ENCODE measurements at places on chromosomes 16 and 17.
A peak's percentile ranks its signal among the peaks of the same experiment; 100 is the strongest.

DNA sequence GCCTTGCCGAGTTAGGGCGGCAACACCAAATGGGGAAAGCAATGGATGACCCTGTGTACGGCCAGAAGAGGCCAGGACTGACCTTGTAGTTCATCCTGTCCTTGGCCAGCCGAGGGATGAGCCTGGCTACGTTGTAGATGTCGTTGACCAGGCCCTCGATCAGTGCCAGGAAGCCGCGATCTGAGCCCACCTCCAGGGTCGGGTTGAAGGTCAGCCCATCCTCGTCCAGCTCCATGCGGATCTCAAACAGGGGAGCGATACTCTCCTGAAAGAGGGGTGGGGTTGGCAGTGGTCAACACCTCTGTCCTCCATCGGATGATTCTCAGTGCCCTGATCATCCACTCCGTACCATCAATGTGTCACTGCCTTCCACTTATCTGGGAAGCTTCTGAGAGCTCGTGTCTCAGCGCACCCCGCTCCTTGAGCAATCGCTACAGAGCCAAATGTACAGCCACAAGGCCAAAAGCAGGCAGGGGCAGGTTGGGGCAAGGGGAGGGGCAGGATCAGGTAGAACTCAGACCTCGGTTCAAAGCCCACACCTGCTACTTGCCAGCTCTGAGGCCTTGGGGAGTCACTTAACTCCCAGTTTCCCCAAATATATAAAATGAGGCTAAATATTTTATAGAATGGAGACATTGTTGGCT lies 39.9 kb downstream of the DNAH17 start:
- DNase-seq: no peak

DNA sequence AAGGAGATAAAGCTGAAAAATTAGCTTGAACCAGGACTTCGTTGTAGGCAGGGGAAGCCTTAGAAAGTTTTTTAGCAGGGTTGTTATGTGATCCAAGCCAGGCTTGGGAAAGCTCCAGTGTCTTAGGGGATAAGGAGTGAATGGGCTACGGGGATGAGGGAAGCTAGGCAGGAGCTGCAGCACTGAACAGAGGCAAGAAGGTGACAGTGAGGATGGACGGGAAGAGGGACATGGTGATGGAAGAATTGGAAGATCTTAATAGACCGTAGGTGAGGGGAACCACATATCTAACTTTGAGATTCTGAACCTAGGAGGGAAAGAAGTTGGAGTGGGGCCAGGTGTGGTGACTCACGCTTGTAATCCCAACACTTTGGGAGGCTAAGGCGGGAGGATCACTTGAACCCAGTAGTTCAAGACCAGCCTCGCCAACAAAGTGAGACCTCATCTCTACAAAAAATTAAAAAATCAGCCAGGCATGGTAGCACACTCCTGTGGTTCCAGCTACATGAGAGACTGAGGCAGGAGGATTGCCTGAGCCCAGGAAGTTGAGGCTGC lies 3.2 kb downstream of the RHBDL3 start:
- DNase-seq: no peak

DNA sequence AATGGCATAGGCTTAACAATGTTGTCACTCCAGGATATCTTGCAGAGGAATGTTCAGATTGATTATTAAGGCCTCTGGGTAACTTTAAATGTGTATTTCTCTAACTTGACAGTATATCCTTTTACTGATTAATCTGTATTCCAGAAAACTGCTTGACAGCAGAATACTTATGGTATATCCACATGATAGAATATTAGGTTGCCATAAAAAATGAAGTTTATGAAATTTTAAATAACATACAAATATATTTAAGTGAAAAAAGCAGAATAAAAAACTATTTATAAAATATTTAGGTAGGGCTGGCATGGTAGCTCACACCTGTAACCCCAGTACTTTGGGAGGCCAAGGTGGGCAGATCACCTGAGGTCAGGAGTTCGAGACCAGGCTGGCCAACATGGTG lies 106.7 kb downstream of the TRIM37 start:
- DNase-seq: no peak

DNA sequence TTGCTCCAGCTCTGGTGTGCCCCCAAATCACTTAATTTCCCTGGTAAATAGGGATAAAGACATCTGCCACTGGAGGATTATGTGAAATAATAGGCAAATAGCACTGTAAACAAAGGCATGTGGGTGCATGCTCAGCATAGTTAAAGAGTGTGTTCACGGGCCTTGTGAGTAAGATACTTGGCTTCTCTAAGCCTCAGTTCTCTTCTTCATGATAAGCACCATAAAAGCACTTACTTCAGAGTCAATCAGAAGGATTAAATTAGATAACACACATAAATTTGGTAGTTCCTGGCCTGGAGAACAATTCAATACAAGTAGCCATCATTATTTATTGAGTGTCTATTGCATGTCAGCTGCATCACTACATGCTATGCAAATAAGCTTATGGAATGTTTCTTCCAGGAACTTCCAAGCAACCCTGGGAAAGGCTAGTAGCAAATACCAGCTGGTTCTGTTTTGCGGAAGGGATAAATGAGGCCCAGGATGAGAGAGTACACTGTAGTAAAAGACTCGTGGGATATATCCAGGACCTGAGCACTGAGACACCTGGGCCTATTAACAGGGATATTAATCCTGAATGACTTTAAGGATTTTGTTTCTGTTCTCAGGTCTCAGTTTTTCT lies 14.5 kb downstream of the CCL11 start:
- DNase-seq: no peak

- DNase-seq: no peak
Observed at GRCh38 chr16:28318042-28318744, 25.9 kb downstream of the SBK1 start.

- DNase-seq: no peak
Observed at GRCh38 chr17:66537502-66537901, 235.1 kb downstream of the PRKCA start.

DNA sequence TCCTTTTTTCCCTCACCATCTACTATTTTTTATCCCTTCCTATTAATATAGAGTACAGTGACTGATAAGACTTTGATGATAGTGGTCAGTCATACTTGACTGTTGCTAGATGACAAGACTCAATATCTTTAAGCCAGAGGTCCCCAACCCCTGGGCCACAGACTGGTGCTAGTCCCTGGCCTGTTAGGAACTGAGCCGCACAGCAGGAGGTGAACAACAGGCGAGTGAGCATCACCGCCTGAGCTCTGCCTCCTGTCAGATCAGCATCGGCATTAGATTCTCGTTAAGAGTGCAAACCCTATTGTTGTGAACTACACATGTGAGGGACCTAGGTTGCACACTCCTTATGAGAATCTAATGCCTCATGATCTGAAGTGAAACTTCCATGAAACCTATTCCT lies 341.3 kb downstream of the BCAS3 start:
- DNase-seq: no peak

- no peak for DNase-seq
Observed at GRCh38 chr17:45251931-45252330, 10.0 kb downstream of the SPATA32 start.

GRCh38 chr16:76574651-76575050 lies 297.4 kb downstream of the CNTNAP4 start:
- DNase-seq: no peak

DNA sequence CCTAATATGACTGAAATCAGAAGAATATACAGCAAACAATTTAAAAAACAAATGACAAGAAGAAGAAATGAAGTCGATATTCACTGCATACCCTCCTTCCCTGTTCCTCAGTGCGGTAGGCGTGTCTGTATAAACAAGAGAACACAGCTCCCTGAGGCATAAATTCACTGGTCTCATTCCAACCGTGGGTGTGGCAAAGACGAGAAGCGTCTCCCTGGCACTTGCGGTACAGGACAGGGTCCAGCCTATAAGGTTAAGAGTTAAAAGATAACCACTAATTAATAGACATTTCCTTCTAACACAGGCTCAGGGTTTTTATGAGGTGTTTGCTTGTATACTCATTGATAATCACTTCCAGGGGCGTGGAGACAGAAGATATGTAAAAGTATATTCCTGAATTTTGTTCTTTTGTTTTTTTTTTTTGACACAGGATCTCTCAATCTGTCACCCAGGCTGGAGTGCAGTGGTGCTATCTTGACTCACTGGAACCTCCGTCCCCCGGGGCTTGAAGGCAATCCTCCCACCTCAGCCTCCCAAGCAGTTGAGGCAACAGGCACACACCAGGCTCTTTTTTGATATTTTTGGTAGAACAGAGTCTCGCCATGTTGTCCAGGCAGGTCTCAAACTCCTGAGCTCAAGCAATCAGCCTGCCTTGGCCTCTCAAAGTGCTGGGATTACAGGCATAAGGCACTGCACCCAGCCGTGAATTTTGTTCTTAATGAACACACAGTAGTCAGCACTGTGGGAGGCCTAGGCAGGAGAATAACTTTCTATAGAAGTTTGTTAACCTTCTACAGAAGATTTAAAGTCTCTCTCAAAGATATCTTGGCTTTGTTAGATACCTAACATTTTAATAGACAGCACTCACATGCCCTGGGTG lies 59.1 kb upstream of the CLEC18B start:
- no peak for DNase-seq

DNA sequence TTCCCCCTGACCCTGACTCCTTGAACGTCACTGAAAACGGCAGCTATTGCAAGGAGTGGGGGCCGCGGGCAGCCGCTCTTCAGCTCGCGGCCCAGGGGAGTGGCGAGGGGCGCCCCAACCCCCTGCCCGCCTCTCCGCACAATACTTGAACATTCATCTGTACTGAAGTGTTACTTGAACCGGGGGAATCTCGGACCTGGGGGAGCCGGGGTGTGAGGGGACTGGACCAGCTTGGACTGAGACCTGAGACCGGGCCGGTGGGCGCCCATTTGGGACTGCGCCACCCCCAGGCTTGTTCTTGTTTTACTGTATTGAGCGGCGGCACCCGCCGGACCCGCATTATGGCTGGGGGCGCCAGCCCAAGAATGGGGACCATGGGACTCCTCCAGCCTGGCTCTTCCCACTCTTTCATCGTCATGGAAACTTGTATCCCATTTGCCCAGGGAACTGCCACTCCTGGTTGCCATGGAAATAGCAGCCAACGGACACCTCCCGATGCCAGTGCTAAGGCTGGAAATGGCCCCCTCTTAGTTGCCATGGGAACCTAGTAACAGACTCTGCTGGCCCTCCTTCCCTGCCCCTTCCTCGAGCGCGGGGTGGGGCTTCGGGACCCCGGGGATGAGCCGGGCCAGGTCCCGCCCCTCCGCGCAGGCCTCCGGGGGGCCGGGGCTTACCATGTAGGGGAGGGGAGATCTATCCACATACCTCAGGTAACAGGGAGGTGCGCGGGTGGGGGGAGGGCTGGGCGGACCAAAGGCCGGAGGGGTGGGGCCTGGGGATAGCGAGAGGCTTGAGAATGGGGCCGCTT lies 805 bp upstream of the ORAI3 start:
- peak; percentile 93 for DNase-seq
